ENCODE measurements at places on chromosomes 11 and 22. TPM values are rescaled to one million over a fixed set of nuclear protein-coding genes. Genes with fewer than 3 reads are reported as not detected.

- ATAC-seq = no peak
Observed at GRCh38 chr22:30315962-30316576, 10.7 kb downstream of the TBC1D10A start.

- ATAC-seq = no peak
Observed at GRCh38 chr11:102724904-102725500, at the start of gene MMP8. MMP8 (minus strand) TSS chr11:102724954; CDS start chr11:102724855, 99 bp downstream.

- ATAC-seq = no peak
Observed at GRCh38 chr11:65883786-65884715, 4.2 kb downstream of the FIBP start.

DNA sequence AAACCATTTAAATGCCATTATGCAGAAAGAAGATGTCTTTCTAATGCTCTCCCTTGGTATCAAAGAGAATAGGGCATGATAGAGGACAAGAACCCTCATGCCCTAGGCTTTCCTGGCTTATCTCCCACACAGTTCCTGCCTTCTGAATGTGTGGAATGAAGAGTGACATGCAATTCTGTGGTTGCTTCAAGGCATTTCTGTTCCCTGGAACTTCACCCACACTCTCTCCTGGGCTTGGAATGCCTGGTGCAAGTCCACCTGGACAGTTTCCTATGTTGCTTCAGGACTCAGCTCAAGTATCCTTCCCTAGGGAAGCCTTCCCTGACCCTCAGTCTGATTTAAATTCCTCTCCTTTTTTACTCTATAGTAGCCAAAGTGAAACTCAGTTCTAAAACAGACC, 53.8 kb upstream of the DRD2 start:
- ATAC-seq = no peak

- ATAC-seq = no peak
Observed at GRCh38 chr11:35902961-35903360, 40.9 kb upstream of the LDLRAD3 start.

- no peak for ATAC-seq
Observed at GRCh38 chr22:32407312-32407711, 4.7 kb downstream of the RTCB start.

The ACTN3 gene
- total RNA-seq = not detected
